Lung microvascular endothelial cell (primary cell): ENCODE measurements at places on chromosomes 12 and 14. TPM values are rescaled to one million over a fixed set of nuclear protein-coding genes. Genes with fewer than 3 reads are reported as not detected.
A peak's percentile ranks its signal among the peaks of the same experiment; 100 is the strongest.

- no peak for DNase-seq
These were observed 834 bp downstream of the ARHGEF25 start for GRCh38 chr12:57611827-57612710.

DNA sequence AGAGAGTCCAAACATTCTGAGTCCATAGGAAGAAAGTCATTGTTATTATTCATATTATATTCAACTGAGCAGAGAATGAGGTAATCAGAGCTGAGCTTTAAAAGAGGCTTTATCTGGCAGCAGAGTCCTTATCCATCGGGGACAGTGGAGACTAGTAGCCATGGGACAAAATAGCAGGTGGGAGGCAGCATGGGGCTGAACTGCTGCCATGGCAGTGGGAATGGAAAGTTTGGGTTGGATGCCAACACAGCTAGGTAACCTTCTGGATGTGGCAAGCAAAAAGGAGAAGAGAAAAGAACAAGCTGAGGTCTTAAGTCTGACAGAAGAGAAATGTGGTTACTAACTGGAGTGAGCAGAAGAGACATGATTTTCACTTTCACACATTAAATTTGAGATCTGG is 71.0 kb upstream of the CDKN3 start:
- DNase-seq: no peak

- DNase-seq: peak; percentile 39
These were observed 52.0 kb upstream of the OSBPL8 start for GRCh38 chr12:76611533-76611932.

Gene PTGDR
- not detected in 2 replicates for total RNA-seq

Gene ST8SIA1
- under 0.01 and 0.60 TPM in 2 replicates for total RNA-seq
